CD4-positive, alpha-beta T cell treated with Interleukin-21 for 1 hour (primary cell): ENCODE measurements at places on chromosomes 13 and 19.
A peak's percentile ranks its signal among the peaks of the same experiment; 100 is the strongest.

DNA sequence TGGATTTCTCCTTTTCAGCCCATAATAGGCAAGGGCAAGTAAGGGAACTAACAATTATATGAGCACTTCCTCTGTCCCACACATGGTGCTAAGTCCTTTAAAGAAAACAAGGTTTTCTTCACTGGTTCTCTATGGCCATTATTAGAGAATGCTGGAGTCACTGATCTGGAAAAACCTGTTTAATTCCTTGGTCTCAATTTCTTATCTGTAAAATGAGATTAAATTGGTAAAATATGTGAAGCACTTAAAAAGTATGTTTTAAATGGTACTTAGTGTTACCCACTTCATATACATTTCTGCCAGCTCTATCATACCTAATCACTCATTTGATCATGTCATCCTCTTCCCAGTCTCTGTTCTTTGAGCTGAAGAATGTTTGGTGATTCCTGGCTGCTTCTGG lies 39.4 kb downstream of the LRCH1 start:
- no peak for DNase-seq

GRCh38 chr19:1123381-1123780 lies 19.6 kb downstream of the GPX4 start:
- no peak for DNase-seq

DNA sequence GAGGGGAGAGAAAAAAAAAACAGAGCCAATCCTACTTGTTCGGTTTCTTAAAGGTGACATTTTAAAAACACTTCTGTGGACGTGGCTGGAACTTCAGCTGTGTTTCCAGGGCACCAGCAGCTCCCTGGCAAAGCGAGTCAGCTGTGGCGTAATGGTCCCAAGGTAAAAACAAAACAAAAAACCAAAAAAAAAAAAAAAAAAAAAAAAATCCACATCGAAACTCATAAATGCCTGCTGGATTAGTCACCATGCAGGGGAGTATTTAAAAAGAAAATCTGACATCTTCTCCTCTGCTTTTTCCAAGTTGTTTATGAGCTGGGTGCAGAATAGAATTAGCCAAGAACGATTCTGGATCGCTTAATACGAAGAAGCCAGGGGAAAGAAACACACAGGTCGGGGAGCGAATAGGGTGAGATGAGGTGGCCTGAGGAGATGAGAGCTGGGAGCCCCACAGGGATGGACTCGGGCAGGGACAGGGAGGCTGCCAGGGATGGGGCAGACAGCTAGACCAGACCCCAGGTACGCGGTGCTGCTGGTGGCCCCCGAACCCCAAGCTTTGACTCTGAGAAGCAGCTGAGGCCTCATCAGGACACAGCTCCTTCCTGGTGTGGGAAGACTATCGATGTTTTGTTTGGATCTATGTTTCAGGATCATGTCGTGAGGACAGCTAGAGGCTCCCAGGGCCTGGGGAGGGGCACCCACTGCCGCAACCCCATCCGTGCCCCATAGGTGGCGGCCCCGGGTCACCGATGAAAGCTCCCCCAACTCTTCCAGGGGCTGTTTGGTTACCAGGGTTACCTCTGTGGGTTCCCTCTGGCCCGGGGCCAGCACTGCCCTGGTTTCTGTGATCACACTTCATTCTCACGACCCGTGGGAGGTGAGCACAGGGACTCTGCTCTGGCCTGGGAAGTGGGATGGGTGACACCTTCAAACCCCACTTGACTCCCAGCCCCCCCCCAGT lies 3.1 kb upstream of the CTXN1 start:
- DNase-seq = peak; percentile 77

- no peak for DNase-seq
Measured at GRCh38 chr19:23884363-23884762, 30.3 kb upstream of the ZNF726 start.

DNA sequence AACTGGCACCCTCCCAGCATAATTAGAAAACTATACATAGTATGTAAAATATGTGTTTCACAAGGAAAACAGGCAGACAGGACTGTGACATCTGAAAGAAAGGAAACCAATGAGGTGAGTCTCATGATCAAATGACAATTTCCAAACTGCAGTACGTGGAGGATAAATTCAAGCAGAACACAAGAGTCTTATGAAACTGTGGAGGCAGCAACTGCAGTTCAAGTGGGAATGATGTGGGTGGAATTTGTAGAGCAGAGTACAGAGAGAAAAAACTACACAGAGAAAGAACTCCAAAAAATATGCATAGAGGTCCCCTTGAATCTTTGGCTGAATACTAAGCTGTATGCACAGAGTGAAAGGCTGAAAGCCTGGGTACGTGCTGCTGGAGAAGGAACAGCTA lies 9.7 kb downstream of the SIGLEC6 start:
- DNase-seq = no peak

DNA sequence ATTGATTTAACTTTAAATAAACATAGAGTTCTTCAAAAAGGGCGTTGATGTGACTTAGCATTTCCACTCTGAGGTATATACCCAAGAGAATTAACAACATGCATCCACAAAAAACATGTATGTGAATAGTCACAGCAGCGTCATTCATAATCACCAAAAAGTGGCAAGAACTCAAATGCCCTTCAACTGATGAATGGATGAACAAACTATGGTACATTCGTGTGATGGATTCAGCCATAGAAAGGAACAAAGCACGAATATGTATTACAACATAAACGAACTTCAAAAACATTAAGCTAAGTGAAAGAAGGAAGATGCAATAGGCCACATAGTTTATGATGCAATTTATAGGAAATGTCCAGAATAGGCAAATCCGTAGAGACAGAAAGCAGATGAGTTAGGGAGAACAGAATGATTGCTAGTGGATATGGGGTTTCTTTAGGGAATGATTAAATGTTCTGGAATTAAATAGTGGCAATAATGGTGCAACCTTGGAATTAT lies 72.3 kb upstream of the UQCRFS1 start:
- no peak for DNase-seq

DNA sequence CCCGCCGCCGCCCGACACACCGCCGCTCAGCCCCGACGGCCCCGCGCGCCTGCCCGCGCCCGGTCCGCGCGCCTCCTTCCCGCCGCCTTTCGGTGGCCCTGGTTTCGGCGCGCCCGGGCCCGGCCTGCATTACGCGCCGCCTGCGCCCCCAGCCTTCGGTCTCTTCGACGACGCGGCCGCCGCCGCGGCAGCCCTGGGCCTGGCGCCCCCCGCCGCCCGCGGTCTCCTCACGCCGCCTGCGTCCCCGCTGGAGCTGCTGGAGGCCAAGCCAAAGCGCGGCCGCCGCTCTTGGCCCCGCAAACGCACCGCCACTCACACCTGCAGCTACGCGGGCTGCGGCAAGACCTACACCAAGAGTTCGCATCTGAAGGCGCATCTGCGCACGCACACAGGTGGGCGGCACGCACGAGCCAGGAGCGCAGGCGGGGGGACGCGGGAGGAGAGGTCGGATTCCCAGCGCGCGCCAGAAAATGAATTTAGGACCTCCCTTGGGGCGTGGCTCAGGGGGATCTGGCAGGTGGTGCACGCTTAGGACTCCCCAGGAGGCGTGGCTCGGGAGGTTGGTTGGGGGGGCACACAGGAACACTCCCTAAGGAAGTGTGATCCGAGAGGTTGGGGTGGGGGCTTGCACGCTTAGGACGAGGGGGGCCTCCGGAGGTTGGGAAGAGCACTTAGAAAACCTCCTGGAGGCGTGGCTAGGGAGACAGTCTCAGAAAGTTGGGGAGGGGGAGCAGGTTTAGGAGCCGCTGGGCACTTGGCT lies 1.2 kb downstream of the KLF2 start:
- peak; percentile 73 for DNase-seq

DNA sequence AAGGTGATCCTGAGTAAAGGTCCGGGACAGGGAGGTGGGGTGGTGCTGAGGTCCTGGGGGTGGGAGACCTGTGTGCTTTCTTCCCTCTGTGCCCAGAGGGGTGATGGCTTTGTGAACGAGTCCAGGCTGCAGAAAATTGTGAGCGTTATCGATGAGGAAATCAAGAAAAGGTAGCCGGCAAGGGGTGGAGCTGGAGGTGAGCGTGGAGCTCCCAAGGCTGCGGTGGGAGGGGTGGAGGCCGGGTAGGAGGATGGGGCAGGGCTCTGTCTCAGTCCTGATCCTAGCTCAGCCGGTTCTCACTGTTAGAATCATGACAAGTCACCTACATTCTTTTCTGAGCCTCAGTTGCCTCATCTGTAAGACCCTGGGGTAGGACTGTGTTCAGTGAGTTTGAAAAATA lies 4.0 kb downstream of the SELENOV start:
- no peak for DNase-seq

GRCh38 chr19:42474743-42475142 lies 32.0 kb upstream of the CXCL17 start:
- no peak for DNase-seq

DNA sequence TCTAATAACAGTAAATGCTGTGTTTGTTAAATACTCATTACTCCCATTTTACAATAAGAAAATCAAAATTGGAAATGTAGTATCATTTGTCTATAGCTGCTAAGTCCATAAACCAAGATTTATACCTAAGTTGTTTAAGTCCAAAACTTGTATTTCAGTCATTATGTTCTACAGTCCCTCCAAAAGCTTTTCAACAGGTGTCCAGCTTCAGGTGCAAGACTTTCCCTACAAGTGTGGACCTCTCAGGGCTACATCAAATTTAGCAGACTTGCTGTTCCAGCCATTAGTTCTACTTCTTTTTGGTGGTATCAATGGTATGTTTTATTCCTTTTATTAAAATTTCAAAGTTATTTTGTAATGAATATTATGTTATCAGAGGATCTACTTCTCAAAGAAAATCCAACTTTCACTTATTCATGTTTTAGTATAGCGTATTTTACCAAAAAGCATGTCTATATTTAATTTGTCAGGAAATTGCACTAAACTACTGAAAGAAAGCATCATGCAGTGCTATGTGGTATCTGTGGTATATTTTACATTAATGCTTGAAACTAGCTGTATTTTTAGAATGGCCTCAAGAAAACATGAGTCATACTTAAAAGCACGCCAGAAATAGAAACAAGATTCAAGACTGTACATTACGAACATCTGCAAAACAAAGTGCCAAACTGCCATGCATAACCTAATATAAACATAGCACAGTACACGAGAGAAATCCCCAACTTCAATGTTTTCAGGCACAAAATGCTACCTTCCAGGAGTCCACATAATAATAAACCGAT lies 44.5 kb downstream of the VWA8 start:
- peak; percentile 47 for DNase-seq

DNA sequence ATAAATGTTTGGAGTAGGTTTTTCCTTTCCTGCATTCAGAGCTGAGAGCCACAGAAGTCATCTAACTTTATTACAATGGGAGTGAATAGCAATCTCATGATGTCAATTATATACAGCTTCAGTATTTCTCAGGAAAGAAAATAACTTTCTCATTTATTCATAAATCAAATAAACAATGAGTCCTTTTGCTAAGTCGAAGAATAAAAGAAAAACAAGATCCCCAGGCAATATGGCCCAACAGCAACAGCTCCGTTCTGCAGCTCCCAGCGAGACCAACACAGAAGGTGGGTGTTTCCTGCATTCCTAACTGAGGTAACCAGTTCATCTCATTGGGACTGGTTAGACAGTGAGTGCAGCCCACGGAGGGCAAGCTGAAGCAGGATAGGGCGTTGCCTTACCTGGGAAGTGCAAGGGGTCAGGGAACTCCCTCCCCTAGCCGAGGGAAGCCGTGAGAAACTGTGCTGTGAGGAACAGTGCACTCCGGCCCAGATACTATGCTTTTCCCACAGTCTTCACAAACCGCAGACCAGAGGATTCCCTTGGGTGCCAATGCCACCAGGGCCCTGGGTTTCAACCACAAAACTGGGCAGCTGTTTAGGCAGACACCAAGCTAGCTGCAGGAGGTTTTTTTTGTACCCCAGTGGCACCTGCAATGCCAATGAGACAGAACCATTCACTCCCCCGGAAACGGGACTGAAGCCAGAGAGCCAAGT lies 128.2 kb downstream of the SLITRK1 start:
- DNase-seq = no peak

GRCh38 chr13:98803111-98803561 lies 50.7 kb upstream of the SLC15A1 start:
- no peak for DNase-seq

DNA sequence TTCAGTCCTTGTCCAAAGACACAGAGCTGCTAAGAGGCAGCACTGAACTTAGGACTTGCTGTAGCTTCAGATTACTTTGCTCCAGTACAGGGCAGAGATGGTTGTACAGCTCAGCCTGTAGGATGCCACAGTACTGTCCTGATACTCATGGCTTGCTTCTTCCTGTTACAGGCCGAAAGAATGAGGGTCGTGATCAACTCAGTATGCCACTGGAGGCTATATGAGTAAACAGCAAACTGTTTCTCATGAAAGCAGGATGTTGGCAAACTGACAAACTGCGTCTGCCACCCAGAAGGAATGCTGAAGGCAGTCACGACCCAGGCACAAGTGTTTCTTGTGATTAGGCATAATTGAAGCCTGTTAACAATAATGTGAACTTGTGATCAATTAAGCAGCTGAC lies 2.8 kb downstream of the ZNF749 start:
- no peak for DNase-seq

DNA sequence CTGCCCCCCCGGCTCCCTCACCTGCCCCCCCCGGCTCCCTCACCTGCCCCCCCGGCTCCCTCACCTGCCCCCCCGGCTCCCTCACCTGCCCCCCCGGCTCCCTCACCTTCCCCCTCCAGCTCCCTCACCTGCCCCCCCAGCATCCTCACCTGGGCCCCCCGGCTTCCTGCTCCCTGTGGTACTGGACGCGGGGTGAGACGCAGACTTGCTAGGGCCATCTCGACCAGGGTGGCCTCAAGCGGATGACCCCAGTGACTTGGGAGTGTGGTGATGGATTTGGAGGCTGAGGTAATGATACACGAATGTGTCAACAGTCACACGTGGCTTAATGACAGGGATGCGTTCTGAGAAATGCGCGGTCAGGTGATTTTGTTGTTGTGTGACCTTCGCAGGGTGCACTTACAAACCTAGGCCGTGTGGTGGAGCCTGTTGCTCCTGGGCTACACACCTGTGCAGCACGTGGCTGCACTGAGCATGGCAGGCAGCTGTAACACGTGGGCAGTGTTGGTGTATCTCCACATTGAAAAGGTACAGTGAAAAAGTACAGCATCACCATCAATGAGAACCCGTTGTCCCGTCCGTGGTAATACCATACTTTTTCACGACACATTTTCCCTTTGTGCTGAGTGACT lies 197.8 kb downstream of the TEX29 start:
- no peak for DNase-seq

- peak; percentile 100 for DNase-seq
Measured at GRCh38 chr19:44891016-44891882, at the start of gene TOMM40. TOMM40 (plus strand) TSS chr19:44891254; CDS start chr19:44891416, 162 bp downstream.

- DNase-seq = no peak
Measured at GRCh38 chr13:98582947-98583346, 6.0 kb upstream of the STK24 start.

DNA sequence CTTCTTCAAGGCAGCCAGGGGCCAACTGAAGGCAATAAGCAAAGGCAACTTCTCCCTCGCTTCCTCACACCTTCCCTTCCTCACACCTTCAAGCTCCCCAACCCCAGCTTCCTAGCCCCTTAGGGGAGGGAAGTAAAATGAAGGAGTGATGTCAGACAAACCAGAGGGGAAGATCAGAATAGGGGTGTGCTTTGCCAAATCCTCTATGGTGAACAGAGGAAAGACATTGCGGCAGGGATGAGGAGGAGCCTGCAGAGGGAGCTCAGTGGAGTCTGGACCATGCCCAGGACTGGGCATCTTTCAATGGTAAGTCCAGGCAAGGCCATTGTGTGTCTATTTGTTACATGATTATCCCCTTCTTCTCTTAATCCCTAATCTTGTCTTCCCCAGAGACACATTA lies 164.0 kb downstream of the TSHZ3 start:
- DNase-seq = no peak
